ENCODE measurements at places on chromosomes 6 and 20.

- no peak for DNase-seq
Measured at GRCh38 chr6:85343428-85343827, 106.5 kb upstream of the NT5E start.

DNA sequence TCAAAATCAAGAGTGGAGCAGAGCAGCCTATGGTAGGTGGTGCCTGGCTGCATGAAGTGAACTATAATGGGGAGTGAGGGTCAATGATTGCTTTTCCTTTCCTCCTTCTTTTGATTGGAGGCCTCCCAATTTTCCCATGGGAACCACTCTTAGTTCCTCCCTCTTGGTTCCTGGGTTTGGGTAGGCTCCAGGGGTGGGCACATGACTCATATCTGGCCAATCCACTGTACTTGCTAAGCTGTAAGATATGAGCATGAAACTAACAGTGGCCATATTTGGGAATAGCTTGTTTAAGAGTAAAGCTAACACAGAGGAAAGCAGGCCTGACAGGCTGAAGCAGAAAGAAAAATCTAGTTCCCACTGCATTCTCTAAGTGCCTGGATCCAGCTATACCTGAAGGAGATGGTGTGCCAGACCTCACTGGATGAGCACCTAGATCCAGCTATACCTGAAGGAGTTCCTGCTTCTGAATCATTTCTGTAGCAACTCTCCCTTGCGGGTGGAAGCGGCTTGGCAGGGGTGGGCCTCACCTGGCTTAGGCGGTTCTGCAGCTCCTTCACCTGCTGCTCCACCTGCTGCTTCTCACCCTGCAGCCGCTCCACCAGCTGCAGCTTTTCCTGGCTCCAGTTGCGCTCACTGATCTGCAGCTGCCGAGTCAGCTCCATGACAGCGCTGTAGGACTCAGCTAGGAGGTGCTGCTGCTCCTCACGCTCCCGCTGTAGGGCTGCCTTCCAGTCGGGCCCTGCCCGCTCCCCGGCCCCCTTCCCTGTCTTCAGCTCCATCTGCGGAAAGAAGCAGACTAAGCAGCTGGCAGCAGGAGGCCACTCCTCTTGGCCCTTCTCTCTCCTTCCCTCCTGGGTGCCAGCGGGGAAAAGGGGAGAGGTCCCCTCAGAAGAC, 29.0 kb upstream of the DSN1 start:
- DNase-seq = no peak

- no peak for DNase-seq
Measured at GRCh38 chr6:53587291-53587690, 42.4 kb upstream of the GCLC start.

DNA sequence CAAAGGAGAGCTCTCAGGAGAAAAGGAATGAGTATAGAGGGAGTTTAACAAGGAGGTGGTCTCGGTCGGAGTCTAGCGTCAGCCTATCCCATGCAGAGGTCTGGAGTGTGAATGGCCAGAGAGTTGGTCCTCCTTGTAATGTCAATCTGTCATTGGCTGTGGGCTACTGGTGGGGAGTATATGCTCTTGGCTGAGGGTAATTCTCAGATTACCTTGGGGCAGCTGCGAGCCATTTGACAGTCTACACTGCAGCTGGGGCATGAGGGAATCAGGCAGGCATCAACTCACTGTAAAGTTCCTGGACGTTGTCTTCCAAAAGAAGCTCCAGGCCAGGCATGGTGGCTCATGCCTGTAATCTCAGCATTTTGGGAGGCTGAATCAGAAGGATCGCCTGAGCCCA, 48.1 kb downstream of the EBF4 start:
- DNase-seq = no peak

DNA sequence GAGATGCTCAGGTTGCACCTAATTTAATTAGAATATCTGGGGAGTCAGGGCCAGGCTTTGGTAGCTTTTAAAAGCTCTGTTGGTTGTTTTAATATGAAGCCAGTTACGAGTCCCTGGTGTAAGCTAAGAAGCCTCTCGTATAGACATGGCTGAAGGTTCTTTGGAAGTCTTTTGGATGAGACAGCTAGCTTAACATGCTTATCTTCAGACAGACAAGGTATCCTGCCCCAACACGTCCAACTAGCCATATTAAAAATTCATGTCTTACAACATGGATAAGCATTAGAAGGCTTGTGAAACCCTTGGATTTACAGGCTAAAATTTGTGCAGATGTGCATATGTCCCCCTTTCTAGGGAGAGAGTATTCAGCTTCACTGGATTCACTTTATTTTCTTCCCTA, 105.7 kb upstream of the KCNK16 start:
- no peak for DNase-seq

DNA sequence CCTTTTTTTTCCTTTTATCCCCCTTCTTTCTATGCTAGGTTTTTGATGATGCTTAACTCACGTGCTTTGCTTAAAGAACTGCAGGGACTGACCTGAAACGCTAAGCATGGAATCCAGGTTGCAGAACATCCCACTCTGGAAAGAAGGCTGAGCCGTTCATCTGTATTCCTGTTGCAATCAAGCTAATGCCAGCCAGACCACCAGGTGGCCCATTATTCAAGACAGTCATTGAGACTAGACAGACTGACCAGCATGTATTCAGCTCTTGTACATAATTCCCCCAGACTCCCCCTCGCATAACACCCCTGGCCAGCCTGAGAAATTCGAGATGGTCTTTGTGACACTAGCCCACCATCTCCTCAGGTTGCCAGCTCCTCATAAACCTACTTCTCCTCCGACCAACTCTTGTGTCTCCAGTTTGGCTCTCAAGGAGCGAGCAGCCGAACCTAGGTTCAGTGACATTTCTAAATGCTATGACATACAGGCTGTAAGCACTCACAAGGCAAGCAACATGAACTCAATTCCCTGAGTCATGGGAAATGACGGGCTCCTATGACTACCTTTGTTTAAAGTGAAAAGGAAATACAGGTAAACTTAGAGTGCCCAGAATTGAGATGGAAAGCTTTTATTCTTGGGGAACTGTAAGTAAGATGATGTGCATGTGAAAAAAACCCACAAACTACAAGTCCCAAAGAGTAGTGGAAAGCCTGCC, 309.3 kb upstream of the CDYL start:
- no peak for DNase-seq

DNA sequence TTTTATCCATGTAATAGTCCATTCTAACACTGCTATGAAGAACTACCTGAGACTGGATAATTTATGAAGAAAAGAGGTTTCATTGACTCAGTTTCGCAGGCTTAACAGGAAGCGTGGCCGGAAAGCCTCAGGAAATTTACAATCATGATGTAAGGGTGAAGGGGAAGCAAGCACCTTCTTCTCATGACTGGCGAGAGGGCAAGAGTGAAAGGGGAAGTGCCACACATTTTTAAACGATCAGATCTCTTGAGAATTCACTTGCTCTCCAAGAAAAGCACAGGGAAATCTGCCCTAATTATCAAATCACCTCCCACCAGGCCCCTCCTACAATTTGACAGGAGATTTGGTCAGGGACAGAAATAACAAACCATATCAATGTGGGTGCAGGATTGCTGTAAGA, 859.7 kb downstream of the EPHA7 start:
- DNase-seq = no peak

DNA sequence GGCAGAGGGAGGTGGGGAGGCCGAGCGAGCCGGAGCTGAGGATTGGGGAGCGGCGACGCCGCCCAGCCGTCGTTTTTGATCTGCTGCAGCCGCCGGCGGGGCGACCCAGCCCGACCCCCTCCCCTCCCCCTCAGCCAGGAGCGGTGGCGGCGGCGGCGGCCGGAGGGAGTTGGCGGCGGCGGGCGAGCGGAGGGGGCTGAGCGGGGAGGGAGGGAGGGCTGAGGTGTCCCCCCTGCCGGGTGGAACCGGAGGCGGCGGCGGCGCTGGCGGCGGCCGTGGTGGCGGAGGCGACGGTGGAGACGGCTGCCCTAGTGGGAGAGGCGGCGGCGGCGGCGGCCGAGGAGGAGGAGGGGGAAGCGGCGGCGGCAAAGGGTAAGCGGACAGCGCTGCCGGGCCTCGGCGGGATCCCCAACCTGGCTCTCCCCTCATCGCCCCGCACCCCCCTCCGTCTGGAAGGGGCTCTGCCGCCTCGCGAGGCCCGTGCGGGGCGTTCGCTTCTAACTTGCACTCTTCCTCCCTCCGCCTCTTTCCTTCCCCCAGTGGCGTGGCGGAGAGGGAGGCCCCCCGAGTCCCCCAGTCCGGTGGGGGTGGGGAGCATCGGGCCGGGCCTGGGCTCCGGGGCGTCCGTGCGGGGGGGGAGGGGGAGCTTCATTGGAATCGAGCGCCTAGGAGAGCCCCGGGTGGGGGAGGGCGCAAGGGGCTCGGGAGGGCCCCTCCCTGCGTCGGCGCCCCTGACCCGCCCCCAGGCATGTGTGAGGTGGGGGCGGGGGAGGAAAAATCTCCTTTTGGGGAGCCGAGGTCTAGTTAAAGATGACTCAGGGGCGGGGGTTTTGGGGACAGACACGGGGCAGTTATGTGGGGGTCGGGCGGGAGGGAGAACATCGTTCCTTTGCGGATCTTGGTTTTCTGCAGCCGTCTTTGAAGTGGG, at the start of gene TAB2:
TSS of gene TAB2 (plus strand) at position 69 of the 928 bp plus-strand sequence. CDS start 52,286 bp downstream, outside the sequence.
- DNase-seq = peak; percentile 81

DNA sequence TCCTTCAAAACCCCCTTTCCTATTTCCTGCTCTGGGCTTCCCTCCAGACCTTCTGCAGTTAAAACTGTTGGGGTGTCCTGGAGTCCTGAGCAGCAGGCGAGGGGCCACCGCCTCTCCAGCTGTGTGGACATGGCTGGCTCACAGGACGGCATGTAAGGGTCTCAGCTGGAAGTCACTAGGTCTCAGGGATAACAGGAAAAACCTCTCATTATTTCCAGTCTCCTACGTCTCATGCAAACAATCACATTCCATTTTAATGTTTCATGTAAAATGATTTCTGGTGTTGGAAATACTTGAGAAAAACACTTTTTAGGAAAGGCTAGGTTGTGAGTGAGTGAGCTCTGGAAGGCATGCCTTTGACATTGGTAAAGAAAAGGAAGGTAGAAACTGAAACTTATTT, 158.7 kb downstream of the SCML4 start:
- no peak for DNase-seq

GRCh38 chr6:81842254-81842653, 89.8 kb upstream of the TENT5A start:
- DNase-seq = no peak

- no peak for DNase-seq
Measured at GRCh38 chr6:151313066-151313491, 73.3 kb downstream of the AKAP12 start.
